ENCODE measurements at places on chromosomes 11 and 22. TPM values are rescaled to one million over a fixed set of nuclear protein-coding genes. Genes with fewer than 3 reads are reported as not detected.
A peak's percentile ranks its signal among the peaks of the same experiment; 100 is the strongest.

ARHGAP42 gene
- 33.3 TPM for total RNA-seq

FGF4 gene
- total RNA-seq, result 2.0 TPM

APOBEC3B gene
- total RNA-seq, result 14.2 TPM

DNA sequence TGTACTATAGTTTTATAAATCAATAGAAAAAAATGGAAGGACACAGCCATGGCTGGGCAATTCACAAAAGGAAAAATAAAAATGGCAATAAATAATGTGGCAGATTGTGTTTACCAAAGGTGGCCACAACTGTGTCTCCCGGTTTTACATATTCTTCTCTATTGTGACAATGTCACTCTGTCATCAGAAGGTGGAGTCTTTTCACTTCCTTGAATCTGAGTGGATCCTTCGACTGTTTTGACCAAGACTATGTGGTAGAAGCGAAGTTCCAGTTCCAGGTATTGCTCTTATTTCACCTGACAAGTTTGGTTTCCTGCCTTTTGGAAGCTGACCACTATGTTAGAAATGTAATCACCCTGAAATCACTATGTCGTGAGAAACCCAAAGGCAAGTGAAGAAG, 31.0 kb upstream of the HSD17B12 start:
- no peak for DNase-seq

- DNase-seq, result no peak
These were observed 333.6 kb upstream of the NCAM1 start for GRCh38 chr11:112627588-112628045.

GRCh38 chr22:16831257-16831656, 6.0 kb upstream of the XKR3 start:
- no peak for DNase-seq

DNA sequence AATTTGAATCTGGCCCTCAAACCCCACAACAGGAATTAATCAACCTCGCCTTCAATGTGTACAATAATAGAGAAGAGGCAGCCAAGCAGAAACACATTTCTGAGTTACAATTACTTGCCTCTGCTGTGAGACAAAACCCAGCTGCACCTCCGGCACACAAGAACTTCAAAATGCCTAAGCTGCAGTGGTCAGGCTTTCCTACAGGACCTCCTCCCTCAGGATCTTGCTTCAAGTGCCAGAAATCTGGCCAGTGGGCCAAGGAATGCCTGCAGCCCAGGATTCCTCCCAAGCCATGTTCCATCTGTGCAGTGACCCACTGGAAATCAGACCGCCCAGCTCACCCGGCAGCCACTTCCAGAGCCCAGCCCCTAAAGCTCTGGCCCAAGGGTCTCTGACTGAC, 3.4 kb upstream of the NDUFC2 start:
- no peak for DNase-seq

DNA sequence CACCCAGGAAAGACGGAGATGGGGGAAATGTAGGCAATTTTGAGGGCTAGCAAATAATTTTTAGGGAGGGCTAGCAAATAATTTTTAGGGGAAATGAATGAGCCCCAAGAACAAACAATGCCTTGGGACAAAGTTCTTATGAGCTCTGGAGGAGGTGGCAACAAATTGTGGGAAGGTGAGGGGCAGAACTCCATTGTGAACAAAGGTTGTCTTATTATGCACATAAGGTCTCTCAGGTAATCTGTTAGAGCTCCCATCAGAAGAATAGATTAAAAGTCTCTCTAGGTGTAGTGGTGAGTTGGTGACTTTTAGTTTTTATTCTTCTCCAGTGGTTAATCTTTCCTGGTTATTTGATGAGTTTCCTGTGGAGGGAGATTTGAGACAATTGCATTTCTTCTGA, 2.4 kb upstream of the PRPF19 start:
- no peak for DNase-seq

- no peak for DNase-seq
These were observed 1046.3 kb downstream of the BRD1 start for GRCh38 chr22:48781391-48781790.

DNA sequence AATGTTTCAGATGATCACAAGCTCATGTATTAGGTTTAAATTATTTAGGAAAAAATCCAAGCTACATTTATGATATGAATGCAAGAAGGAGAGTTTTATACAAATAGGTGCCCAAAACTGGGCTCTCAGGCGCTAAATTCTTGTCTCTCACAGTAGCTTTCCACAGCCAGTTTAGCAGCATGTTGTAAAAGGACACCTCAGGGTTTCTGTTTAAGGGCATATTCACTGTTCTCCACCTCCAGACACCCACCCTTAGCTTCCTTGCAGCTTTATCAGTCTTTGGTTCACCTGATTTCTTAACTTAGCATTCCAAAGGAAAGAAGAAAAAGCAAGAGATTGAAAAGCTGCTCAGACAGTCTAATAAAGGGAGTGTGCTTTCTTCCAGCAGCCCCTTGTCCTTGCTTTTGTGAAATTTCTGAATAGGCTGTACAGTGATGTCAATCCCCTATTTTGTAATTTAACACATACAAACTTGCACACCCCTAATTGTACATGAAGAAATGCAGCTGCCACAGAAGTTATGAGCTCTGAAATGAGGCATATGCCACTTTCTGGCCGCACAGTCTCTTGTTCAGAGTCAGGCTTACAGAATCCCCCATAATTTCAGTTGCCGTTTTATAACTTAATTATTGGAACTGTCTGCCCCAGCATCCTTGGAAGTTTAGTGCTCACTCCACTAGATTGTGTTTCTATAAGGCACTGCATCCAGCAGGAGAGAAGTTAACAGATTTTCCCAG, 262.1 kb downstream of the DDX10 start:
- no peak for DNase-seq

DNA sequence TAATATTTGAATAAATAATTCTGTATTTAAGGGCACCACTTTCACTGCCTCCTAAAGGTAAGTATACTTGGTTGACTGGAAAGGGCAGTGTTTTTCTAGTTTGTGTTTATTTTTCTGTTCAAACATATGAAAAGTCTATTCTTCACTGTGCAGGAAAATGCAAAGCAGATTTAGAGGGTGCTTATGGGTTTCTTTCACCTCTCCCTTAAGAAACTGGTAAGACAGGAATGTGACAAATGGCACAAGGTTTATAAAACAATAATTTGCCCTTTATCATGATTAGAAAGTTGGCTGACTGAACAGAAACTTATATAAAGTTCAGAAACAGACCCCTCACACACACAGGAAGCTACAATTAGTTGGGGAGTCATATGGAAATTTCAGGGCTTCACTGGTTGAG, 60.6 kb downstream of the PLEKHA7 start:
- DNase-seq, result no peak

DNA sequence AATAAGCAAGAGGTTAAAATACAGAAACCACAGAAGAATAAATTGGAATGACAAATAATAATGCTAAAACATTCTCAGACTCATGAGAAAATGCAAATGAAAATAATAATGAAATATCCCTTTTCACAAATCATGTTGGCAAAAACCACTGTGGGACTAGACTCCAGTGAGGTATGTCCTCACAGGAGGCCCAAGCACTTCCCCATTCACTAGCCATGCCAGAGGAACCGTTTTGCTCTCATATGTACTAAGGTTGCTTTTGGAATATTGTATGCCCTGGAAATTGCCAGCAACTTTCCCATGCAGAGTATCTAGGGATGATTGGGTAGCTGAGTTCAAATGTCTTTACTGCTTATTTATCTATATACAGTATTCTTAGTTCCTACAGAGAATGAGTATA, 106.2 kb upstream of the CHORDC1 start:
- no peak for DNase-seq

GRCh38 chr11:104163100-104164027, 583 bp downstream of the PDGFD start:
- DNase-seq, result peak; percentile 61

GRCh38 chr11:84408946-84409411, 1122.8 kb upstream of the CCDC90B start:
- DNase-seq, result no peak

Data from H1 (cell line).